Psoas muscle (tissue), 8 donors: ENCODE measurements at places on chromosomes 5 and 9. TPM values are rescaled to one million over a fixed set of nuclear protein-coding genes. Genes with fewer than 3 reads are reported as not detected.

The LMX1B gene
- polyA plus RNA-seq: 0.01 TPM

The SPINK6 gene
- polyA plus RNA-seq: not detected

GRCh38 chr5:117131048-117131679 lies 556.5 kb upstream of the SEMA6A start:
- DNase-seq: no peak

The INSYN2B gene
- polyA plus RNA-seq: not detected

- DNase-seq: no peak
Observed at GRCh38 chr5:100690036-100690560, 154.9 kb downstream of the FAM174A start.
